ENCODE measurements at places on chromosomes 1 and 21.

GRCh38 chr1:74681001-74681400 lies 7.4 kb upstream of the ERICH3 start:
- no peak for DNase-seq

- no peak for DNase-seq
Measured at GRCh38 chr1:66271216-66271903, 262.6 kb upstream of the SGIP1 start.

DNA sequence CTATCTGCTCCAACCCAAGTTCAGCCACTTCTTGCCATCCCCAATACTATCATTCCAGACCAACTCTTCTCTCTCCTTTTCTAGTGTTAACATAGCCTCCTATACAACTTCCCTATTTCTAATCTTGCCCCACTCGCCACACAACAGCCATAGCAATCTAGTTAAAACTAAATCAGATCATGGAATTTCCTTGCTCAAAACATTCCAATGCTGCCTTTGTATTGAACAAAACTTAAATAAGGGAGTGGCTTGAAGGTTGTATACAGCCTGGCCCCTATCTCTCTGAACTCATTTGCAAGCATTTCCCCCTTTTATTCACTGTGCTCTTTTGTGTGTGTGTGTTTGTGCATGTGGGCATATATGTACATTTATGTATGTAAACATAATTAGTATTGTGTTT lies 118.1 kb upstream of the SGIP1 start:
- DNase-seq: no peak

- no peak for DNase-seq
Measured at GRCh38 chr1:6049419-6049818, 3.7 kb downstream of the KCNAB2 start.

GRCh38 chr1:147547065-147547464 lies 5.8 kb downstream of the BCL9 start:
- DNase-seq: peak; percentile 22

- no peak for DNase-seq
Measured at GRCh38 chr1:244789276-244789580, 46.2 kb upstream of the COX20 start.

DNA sequence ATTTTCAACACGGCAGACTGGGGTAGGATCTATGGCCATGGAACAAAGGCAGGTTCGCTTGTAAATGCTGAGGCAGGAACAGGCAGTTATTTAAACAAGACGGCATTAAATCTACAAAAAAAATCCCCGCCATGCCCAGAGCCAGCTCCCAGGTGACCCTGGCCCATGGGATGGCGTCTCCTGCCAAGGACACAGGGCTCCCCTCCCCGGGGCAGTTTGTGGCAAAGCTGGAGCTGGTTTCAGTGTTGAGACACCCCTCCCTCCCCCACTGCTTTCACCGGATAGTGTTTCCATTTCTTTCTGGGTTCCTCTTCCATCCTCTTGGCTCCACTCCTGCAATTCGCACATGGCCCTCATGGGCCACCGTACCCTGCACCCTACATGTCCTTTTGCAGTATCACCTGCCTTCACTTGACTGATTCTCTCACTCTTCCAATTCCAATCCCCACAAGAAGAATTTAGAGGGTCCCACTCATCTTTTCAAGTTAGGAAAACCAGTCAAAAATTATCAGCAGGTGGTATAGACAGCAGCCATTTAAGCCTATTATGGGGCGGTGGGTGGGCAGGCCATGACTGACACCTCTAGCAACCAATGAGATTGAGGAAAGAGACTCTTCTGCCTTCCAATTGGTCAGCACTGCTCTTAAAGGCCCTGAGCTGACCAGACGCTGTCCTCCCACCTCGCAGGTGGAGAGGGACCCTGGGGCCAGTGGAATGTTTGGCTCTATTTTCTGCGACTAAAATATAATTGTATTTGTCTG lies 52.0 kb downstream of the OLIG1 start:
- peak; percentile 4 for DNase-seq

DNA sequence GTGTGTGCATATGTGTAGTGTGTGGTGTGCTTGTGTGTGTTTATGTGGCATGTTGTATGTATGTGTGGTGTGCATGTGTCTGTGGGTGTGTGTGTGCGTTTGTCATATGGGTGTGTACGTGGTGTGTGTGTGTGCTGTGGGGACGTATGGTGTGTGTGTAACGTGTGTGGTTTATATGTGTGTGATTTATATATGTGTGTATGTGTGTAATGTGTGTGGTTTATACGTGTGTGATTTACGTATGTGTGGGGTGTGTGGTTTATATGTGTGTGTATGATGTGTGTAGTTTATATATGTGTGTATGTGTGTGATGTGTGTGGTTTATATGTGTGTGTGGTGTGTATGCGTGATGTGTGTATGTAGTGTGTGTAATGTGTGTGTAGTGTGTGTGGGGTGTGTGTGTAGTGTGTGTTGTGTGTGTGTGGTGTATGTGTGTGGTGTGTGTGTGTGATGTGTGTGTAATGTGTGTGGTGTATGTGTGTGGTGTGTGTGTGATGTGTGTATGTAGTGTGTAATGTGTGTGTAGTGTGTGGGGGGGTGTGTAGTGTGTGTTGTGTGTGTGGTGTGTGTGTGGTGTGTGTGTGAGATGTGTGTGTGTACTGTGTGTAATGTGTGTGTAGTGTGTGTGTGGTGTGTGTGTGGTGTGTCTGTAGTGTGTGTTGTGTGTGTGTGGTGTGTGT lies 32.3 kb upstream of the ADARB1 start:
- no peak for DNase-seq

- DNase-seq: no peak
Measured at GRCh38 chr1:25140073-25140797, 92.1 kb downstream of the SYF2 start.

DNA sequence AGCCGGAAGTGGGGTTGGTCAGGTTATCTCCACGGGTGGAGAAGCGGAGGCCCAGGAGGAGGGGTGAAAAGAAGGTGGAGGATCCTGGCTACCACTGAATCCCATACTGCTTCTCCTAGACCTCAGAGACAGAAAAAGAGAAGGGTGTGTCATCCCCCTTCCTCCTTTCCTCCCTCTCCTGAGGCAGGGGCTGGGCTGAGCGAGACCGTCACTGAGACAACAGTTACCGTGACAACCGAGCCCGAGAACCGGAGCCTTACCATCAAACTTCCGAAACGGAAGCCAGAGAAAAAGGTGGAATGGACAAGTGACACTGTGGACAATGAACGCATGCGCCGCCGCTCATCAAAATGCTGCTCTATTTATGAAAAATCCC lies 42.1 kb upstream of the NBPF3 start:
- peak; percentile 11 for DNase-seq

DNA sequence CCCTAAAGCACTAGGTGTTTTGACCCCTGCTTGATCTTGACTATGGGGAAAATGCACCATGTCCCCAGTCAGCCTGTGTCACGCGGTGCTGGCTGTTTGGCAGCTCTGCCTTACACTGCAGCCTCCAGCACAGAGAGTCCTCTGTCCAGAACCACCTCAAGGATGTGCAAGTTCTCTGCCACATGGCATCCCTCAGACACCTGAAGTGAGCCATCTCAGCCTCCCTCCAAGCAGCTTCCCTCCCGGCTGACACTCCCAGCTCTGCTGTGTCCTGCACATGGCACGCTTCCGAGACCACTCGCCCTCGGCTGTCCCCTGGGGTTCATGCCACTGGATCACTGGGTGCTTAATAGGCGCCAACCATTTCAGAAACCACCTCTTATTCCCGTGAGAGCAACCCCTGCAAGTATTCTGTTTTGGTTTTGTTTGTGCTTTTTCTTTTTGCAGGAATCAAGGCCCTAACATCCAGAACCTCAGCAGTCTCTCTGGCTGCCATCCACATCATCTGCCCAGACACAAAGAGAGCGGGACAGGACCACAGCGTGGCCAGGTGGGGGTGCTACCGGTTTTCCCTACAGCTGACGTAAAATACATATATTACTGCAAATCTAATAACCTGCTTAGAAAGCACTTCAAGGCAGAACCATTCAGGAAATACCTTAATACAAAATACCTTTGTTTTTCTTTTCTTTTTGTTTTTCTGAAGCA lies 45.7 kb downstream of the CAPZB start:
- no peak for DNase-seq

DNA sequence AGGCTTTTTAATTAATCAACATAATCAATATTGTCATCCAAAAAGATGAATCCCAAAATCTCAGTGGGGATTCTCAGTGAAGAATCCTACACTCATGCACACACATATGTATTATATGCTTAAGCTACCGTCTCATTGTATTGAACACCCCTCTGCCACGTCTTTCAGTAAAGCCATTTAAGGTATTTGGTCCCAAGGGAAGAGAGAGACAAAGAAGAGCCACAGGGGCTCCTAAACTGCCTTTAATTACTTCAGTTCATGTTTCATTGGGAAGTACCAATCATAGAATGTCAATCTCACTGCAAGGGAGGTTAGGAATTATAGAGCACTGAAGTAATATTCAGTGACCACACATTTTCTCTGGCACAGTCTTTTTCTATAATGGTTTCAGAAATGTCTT lies 388.6 kb upstream of the NEGR1 start:
- DNase-seq: no peak

GRCh38 chr1:183876309-183876708 lies 71.4 kb downstream of the RGL1 start:
- DNase-seq: no peak

DNA sequence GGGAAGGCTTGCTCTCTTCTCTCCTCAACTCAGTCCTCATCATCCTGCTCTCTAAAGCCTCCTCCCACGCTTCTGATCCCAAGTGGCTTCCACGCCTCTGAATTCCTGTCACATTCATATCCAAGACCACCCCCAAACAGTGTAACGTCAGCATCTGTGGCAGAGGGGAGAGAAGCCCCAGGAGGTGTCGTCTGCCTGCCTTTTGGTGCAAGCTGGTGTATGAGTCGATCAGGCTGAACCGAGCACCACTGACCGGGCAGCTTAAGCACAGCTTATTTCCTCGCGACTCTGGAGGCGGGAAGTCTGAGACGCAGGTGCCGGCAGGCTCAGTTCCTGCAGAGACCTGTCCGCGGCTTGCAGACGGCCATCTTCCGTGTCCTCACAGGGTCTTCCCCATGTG lies 123.8 kb upstream of the RAB4A start:
- no peak for DNase-seq

DNA sequence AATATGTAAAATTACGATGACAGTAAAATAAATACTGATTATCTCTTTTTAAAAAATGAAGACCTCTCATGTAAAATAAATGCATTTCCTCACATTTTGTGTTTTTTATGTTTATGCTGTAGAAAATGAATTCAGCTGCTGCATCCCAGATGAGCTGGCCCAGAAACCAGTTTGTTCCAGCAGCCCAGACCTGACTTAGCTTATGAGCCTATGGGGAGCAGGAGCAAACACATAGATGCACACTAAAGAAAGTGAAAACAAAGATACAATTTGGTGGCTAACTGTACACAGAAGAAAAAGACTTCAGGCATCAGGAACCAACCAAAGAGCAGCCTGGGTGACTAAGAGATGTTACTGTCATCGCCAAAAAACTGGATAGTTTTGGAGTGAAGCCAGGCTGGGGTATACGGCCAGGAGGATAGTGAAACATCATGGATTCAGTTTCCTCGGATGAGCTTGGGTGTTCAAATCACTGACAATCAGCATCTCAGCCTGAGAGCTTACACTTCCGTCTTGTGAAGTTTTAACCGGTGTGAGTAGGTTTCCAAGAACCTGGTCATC lies 113.9 kb upstream of the BACE2 start:
- no peak for DNase-seq
